ENCODE measurements at places on chromosomes 7 and 10.

- no peak for DNase-seq
- H3K36me3 ChIP-seq: no peaks in the 10 kb centered on the region
- peaks cover 9% of the 10 kb centered on the region for H3K27me3 ChIP-seq
Observed at GRCh38 chr10:92699518-92700381, 10.0 kb downstream of the HHEX start.

GRCh38 chr10:28685717-28686116 is 8.4 kb downstream of the BAMBI start:
- no peak overlapping the region for H3K4me3 ChIP-seq
- no peaks in the 10 kb centered on the region for H3K4me1 ChIP-seq
- no peak for DNase-seq
- 0 out of 2 replicates have a peak, but pooled peaks cover 2% of the 10 kb centered on the region for H3K27me3 ChIP-seq
- H3K27ac ChIP-seq: no peak overlapping the region

GRCh38 chr10:127293640-127294039 is 97.2 kb upstream of the INSYN2A start:
- H3K4me3 ChIP-seq: no peak overlapping the region
- H3K27ac ChIP-seq: no peak overlapping the region
- no peaks in the 10 kb centered on the region for H3K4me1 ChIP-seq
- H3K36me3 ChIP-seq: no peaks in the 10 kb centered on the region

DNA sequence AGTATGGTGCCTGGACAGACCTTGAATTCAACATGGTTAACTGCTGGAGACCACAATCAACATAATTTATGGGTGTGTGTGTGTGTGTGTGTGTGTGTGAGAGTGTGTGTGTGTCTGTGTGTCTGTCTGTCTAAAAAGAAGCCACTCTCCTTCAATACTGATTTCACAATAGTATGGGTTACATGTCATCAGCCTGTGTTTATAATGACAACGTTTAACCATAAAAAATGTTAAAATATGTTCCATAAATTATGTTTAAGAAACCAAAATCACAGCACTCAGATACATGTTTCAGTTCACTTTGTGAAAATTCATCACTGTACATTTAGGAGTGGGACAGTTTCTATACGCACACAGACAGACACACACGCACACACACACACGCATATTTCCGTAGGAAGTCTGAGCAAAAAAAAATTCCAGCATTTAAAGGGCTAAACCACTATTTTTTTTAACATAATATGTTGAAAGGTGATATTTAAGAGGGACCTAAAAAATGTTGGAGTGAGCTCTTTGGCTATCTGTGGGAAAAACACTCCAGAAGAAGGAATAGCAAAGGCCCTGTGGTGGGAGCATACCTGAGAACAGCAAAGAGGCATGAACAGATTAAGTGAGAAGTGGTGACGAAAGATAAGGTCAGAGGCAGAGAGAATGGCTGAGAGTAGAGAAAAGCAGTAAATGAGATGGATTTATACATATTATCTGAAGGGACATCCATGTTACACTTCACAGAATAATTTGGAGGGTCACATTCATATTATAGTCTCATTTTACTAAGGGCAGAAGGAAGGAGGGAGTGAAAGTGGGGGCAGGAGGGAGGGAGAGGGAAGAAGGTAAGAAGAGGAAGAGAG is 10.9 kb downstream of the PDZD8 start:
- peak overlapping the region; percentile 24 for H3K27ac ChIP-seq
- H3K4me3 ChIP-seq: no peak overlapping the region
- no peak for DNase-seq
- H3K4me1 ChIP-seq: peaks cover 15% of the 10 kb centered on the region
- H3K36me3 ChIP-seq: no peaks in the 10 kb centered on the region
